GM23248 (cell line): ENCODE measurements at places on chromosomes 1 and 21. TPM values are rescaled to one million over a fixed set of nuclear protein-coding genes. Genes with fewer than 3 reads are reported as not detected.
A peak's percentile ranks its signal among the peaks of the same experiment; 100 is the strongest.

DNA sequence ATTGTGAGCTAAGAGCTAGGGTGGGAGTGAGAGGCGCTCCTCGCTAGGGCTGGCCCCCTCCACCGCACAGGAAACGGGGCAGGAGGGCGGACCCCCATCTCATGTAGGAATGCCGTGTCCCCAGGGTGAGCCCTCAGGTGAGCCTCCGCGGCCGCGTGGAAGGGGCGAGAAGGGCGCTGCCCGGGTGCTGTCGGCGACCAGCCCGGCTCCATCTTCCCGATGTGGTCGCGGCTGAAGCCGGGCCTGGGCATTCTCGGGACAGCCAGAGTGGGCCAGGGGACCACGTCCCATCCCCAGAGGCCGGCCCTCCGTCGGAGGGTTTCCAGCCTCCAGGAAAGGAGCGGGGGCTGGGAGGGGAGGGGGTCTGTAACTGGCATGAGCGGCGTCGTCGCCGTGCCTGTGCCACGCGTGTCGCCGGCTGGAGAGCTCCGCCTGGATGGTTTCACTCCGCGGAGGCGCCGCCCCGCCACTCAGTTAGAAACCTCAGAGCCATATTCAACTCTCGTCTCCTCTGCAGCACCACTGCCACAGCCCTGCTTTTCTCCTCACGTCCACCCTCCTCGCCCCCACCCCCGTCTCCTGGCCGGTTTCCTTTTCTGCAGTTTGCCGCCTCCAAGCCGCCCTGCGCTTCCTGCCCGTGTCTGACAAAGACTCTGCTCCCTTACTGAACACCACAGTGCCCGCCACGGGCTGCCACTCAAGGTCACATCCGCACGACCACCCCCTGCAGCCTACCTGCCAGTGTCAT is at the start of gene TMEM269:
Gene TMEM269, plus strand, starts transcription at position 46 of the 748 bp plus-strand sequence. CDS start 4,903 bp downstream, outside the sequence.
- peak; percentile 44 for DNase-seq

The BGLAP gene
- not detected in 2 replicates for total RNA-seq

The SMG5 gene
- total RNA-seq: 60.0 and 68.2 TPM in 2 replicates

The OR14K1 gene
- not detected in 2 replicates for total RNA-seq

- DNase-seq: no peak
Measured at GRCh38 chr1:56979986-56980755, 14.4 kb upstream of the C8B start.

DNA sequence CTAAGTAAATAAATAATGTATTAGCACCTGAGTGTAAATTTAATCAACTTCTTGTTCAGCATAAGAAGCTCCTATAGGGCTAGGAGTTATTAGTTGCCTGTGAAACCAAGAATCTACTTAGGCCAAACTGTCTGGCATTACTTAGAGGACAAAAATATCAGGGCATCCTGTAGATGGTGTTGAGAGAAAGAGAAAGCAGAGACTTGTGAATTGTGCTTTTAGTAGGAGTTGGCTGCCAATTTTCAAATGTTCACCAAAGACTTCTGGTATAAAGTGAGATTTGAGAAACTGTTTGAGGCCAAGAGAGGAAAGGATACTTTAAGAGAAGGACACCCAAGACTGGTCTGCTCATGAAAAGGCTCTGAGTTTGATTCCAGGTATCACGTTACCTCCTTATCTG is 315.5 kb upstream of the DEPDC1 start:
- DNase-seq: no peak

The ZNF593OS gene
- not detected in 2 replicates for total RNA-seq

GRCh38 chr1:236185687-236186086 is 43.3 kb downstream of the GPR137B start:
- DNase-seq: no peak

DNA sequence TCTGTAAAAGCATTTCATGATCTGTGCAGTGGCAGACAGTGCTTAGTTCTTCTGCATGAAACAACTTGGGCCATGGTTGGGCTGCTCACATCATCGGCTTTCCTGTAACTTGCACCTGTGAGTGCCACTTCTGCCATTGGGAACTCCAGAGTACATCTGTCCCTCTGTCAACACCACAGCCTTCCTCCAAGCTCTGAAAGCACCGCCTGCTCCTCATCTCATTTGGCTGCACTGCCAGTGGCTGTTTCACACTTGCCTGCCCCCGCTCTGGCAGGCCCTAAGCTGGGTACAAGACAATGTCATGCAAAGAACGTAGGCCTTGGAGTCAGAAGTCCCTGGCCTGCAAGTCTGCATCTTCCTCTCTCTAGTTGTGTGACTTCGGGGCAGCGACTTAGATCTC is 46.4 kb downstream of the DDX20 start:
- DNase-seq: no peak

- DNase-seq: peak; percentile 60
Measured at GRCh38 chr1:1630965-1631781, 800 bp upstream of the MMP23B start.

The KRTAP15-1 gene
- not detected in 2 replicates for total RNA-seq

The G0S2 gene
- 0.65 and 0.89 TPM in 2 replicates for total RNA-seq

DNA sequence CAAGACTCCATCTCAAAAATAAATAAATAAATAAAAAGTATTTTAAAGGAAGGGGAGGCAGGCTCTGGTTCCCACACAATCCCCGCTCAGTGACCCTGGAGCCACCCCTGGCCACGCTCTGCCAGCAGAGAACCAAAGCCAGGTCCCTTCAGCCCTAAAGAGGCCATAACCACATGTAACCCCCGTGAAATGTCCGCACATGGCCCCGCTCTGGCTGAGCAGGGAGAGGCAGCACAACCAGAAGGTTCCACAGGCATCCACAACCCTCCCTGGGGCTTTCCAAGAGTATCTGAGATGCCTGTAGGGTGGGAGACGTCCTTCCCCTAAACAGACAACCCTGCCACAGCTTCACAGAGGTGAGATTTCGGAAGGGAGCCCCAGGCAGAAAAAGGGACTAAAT is 1.4 kb upstream of the ARF1 start:
- DNase-seq: peak; percentile 43

DNA sequence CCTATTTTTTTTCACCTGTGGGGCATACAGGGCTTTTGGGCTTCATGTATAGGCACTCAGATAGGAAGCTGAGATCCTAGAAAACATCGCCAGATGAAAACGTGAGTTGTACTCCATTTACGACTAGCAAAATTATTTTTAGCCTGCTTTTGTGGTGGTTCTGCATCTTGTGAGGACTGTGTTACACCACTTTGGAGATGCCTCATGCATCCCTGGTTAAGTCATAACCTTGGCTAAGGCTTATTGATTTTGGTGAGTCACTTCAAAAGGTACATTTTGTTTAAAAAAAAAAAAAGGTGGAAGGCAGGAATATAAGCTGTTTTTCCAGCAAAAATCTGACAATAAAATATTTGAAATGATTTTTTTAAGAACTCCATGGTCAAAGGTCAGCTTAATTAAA is 101.8 kb upstream of the OLFM3 start:
- no peak for DNase-seq

DNA sequence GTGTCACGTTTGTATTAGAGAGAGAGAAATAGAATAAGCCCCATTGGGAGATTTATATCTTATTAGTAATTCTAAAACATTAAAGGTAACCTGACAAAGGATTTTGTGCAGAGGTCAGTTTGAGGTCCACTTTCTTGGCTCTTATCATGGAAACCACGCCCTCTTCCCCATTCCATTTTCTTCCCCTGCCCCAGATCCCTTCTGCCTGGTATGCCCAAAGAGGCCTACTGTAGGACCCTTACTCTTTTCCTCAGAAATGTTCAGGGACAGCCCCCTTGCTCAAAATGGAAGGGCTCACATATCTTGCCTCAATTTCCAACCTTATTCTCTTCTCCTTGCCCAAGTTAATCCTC is 9.6 kb downstream of the CCDC185 start:
- DNase-seq: no peak

DNA sequence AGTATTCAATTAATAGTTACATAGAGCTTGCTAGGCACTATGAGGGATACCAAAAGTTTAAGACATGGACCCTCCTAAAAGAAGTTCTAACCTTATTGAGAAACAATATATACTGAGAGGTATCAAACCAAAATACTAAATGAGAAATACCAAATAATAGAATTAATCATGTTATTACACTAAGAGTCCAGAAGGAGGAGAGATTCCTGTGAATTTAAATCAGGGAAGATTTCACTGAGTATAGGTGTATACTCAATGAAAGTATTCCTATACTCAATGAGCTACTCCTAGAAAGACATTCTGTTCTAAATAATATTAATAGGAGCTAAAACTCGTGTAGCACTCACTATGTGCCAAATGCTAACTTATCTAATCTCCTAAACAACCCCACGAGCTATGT is 9.4 kb downstream of the CR1L start:
- DNase-seq: peak; percentile 31

- DNase-seq: no peak
Measured at GRCh38 chr1:31860581-31860980, 44.8 kb upstream of the SPOCD1 start.
